Esophagus squamous epithelium (tissue), 5 donors: ENCODE measurements at places on chromosomes 7 and 10.

DNA sequence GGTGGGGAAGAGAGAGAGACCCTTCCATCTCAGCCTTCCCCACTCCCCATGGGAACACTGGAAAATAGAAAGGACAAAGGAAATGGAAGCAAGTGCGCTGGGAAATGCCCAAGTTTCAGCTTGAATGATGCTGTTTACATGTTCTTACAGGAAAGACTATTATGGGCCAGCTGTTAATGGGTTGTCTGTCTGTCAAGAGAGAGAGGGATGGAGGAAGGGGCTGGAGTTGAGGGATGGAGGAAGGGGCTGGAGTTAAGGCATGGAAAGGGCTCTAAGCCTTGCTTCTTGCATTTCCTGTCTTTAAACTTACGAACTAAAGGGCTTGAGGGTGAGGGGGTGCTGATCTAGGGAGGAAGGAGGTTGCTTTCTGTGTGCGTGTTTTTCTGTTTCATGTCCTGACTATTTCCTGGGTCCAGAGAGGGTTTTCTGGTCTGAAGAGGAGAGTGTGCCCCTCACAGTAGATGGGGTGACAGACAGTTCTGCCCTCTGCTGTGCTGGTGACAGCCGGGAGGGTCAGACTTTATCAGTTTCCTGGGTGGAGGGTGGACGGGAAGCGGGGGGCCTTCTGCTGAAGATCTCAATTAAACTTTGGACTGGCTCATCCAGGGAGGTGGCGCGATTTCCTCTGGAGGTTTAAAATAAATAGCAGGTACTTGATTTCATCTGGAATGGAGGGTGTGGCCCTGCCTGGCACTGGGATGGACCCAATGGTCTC, 30.5 kb downstream of the GRK5 start:
- DNase-seq = no peak

DNA sequence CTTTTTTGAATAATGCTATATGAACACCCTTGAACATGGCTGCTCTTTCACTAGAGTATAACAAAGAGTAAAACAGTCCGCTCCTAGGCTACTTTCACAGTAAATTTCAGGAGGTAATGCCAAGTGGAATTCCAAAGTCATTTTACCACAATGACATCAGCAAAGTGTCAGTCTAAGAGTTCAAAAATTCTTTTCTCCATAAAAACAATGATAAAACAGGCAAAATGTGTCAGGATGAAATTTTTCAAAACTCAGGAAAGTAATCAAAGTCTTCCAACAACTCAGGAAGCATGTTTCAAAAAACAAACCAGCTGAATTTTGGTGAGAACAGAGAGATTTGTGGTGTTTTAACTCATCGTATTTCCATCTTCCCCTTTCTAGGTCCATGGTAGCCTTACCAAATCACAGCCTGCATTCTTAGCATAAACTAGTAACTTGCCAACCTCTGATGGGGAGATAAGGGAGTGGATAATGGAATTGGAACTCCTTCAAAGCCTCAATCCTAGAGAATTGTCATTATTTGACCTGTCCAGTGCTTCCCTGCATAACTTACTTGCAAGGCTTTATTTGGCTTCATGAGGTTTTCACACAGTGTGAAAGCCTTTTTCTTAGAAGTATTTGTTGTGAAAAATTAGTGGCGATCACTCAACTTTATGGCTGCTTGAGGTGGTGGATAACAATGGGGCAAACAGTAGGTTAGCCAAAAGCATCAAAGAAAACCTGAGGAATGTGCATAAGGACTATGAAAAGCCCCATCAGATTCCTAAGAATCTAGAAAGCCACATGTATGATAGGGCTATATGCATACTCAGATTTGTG, 302.7 kb downstream of the HDAC9 start:
- no peak for DNase-seq

GRCh38 chr7:139492293-139492692, 8.8 kb upstream of the KLRG2 start:
- no peak for DNase-seq

- no peak for DNase-seq
These were observed 331.5 kb downstream of the PLXDC2 start for GRCh38 chr10:20147684-20148083.

DNA sequence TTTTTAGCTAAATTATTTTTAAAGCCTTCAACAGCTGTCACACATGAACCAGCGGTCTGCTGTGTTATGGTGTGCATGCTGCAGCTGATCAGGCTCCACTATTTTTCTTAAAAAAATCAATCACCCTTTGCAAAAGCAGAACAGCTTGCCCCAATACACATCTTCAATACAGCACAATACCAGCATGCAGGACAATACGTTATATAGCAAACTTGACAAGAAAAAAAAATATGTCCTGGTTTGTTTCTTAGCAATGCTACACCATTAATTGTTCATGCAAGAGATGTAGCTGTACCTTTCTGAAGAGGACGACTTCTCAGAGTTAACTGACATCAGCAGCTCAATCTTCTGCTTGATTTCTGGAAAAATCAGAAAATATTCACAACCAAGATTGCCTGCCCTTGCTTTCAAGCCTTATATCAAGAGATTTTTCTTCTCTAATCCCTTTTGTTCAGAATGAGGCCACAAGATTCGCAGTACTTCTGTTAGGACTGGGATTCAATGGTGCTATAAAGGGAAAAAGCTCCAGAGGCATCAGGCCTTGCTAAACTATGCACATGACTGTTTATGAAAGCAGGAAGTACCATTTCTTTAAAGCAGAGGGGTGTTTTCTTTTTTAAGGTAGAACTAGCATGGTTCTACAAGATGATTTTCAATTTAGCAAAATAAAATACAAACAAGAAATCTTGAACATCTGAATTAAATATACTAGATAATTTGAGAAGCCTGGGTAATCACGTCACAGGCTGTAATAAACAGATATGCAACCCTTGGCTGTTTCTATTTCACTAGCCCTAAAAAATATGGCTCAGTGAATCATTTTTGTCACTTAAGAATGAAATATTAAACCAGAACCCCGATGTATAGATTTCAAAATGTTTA, 120.0 kb downstream of the SRPK2 start:
- DNase-seq = no peak

DNA sequence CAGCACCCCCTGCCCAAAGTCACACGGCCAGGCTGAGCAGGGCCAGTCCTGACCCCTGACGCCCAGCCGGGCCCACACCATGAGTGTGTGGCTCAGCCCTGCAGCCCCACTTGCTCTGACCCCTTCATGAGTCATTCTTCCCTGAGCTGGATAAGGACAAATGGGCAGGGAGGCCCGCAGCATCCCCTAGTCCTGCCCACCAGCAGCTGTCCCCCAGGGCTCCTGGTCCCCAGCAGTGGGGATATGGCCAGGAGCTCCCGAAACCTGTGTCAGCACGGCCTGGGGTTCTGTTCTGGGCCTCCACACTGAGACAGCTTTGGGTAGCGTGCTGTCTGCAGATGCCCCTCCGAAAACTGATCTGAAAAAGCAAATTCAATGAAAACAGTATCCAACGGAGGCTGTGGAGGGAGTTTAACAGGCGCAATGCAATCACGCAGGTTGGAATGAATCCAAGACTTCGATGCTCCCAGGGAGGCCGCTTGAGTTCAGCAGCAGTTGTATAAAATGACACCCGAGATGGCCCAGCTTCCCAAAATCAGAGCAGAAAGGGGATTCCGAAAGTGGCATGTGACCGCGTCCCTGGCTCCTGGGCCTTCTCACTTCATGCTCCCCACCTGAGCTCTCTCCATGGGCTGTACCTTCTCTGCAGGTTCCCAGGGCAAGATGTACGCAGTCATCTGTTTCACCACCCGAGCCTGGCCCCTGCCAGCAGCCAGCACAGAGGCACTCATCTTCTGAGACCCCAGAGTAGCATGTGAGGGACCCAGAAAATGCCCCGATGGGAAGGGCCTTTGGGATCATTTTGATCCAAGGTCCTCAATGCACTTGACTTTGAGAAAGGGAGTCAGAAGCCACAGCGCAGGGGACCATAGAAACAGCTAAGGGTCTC, 214.1 kb downstream of the USP6NL start:
- DNase-seq = no peak

DNA sequence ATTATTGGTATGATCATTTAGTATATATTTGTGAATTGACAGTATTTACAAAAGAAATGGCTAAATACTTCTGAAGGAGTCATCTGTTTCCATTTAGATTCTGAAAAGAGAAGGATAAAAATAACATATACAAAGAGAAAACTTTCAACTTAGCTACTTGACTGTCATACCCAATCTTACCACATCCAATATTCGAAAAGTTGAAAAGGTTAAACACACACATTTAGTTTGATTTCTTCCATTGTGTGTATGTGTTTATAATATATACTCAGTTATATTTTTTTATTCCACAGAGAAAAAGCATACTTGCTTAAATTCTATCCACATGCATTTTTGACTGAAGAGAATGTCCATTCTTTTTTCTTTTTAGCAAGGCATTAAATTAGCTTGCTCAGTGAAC, 470.7 kb downstream of the TFEC start:
- no peak for DNase-seq

DNA sequence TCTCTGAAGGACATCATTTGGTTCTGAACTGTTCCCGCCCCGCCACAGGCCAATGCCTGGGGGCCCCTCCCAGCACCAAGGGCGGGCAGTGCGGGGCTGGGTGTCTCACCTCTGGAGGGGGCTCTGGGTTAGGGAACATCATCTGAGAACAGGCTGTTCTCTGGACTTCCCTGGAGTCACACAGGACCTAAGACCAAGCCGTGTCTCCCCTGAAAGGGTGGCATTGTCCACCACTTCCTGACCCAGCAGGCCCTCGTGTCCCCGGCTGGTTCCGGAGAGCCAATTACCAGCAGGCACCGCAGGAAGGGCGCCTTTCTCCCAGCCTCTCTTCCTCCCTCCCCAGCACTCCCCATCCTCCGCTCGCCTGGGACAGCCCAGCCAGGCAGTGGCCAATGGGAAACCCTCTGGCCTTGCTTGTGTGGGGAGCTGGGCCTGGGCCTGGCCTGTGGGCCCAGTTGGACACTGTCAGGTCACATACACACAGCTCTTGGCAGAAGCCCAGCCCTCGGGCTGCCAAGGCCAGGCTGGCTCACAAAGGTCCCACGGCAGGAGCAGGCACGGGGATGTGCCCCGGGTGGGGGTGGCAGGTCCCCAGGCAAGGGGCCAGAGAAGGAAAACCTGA, 119.5 kb downstream of the SPDYE5 start:
- no peak for DNase-seq

DNA sequence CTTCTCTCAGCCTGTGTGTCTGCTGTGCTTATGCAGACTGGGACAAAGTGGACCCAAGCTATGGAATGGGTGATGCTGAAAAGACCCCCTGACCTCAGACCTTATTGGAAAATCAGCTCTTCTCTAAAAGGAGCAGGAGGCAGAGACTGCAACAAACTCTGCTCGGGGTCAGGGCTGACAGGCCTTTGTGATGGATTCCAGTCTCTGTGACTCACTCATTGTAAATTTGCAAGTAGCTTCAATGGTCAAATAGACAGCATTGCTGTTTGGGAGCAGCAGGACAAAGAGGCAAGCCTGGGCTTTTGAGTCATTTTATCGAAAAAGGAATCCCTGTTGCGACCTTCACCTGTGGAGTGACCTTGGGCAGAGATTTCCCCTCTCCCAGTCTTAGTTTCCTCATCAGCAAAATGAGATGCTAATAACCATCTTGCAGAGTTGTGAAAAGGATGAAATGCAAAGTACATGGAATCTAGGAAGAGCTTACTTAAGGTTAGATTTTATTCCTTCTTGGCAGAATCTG, 26.1 kb upstream of the GPR26 start:
- no peak for DNase-seq

GRCh38 chr10:88117869-88118632, 254.6 kb downstream of the PTEN start:
- no peak for DNase-seq

DNA sequence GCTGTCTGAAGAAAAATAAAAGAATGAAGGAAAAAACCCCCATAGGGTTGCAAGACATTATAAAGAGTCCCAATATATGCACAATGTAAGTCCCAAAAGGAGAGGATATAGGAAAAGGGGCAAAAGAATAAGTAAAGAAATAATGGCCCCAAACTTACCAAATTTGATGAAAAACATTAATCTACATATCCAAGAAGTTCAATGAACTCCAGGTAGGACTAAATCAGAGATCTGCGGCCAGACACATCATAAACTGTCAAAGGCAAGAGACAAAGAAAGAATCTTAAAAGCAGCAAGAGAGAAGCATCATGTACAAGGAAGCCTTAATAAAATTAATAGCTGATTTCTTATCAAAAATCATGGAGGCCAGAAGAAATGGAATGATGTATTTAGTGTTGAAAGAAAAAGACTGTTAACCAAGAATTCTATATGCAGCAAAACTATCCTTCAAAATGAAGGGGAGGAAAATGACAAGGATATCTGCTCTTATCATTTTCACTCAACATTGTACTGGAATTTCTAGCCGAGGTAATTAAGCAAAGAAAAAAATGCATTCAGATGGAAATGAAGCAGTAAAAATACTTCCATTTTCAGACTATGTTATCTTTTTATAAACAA, 95.7 kb upstream of the GLI3 start:
- no peak for DNase-seq

- DNase-seq = no peak
These were observed 38.6 kb downstream of the HACD1 start for GRCh38 chr10:17578603-17579002.

- DNase-seq = no peak
These were observed 63.1 kb downstream of the TMEM209 start for GRCh38 chr7:130141884-130142653.

DNA sequence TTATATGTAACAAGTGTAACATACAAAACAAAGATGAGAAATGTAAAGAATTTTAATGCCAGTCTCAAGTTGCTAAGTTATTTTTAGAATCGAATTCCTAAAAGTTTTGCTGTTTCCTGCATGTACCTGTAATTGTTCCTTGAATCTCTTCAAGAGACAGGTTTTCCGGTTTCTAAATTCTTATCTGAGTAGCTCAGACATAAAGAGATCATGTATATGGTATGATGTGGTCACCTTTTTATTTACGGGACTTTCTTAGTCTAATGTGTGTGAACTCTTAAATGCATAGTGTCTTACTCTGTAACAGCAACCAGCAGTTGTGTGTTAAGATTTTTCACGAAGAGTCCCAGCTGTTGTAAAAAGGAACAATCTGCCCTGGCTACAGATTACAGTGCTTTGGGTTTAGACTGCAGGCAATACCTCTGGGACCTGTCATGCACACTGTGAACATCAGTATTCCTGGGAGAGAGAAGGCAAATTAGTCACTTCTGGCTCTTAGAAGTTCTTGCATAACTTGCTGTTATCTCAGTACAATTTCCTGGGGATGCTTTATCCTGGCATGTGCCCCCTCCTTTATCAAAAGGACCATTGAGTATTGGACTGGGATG, 263.4 kb downstream of the BICC1 start:
- no peak for DNase-seq

- DNase-seq = no peak
These were observed 12.6 kb upstream of the DYNC2I1 start for GRCh38 chr7:158843771-158844170.

DNA sequence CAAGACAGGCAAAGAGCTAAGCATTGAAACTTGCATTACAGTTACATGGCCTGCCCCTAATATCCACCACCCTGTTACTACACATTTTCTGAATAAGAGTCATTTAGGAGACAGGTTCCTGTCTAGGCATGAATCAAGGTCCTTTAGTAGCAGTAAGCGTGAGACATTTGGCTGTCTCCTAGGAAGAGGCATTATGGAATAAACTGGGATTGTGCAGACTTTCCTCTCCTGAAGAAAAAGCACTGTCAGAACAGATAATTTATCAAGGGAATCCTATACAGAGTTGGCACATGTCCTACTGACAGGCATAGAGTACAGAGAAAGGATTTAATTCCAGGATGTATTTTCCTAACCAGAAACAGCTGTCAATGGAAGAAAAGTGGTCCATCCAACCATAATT, 111.9 kb downstream of the INHBA start:
- no peak for DNase-seq
